ENCODE measurements at places on chromosomes 4 and X. TPM values are rescaled to one million over a fixed set of nuclear protein-coding genes. Genes with fewer than 3 reads are reported as not detected.

Gene GPR143
- total RNA-seq = not detected

Gene ERCC6L
- total RNA-seq = 0.28 TPM

Gene CORIN
- total RNA-seq = 0.09 TPM

Gene NLRP2B
- total RNA-seq = under 0.01 TPM
